ENCODE measurements at places on chromosomes 13 and 19.
A peak's percentile ranks its signal among the peaks of the same experiment; 100 is the strongest.

- DNase-seq: no peak
These were observed 902.3 kb upstream of the SLITRK1 start for GRCh38 chr13:84784443-84785153.

GRCh38 chr19:41546386-41546789 is 29.6 kb upstream of the CEACAM21 start:
- DNase-seq: no peak

DNA sequence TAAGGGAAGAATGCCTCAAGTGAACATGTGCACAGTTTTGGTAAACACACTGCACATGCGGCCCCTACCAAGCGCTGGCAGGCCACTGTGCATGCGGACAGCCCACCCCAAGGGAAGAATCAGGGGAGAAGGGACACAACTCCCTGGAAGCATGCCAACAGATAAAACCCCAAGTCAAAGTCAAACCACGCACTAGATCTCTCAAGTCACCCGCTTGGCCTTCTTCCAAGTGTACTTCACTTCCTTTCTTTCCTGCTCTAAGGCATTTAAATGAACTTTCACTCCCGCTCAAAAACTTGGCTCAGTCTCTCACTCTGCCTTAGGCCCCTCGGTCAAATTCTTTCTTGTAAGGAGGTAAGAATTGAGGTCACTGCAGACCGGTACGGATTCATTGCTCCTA is 4.6 kb upstream of the RFXAP start:
- DNase-seq: no peak

DNA sequence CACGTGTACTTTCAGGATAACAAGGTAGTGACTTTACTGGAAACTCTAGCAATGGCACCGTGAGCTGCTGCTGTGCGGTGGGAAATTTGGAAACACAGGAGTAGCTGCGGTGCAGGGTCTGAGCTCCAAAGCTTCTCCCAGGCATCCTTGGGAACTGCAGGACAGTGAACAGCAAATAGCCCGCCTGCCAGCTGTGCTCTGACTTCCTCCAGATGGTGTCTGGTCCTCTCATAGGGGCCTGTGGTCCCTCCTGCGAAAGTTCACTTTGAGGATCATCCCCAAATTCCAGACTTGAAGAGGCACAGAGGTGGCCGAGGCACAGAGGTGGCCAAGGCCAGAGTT is 287.3 kb upstream of the MAB21L1 start:
- DNase-seq: no peak

DNA sequence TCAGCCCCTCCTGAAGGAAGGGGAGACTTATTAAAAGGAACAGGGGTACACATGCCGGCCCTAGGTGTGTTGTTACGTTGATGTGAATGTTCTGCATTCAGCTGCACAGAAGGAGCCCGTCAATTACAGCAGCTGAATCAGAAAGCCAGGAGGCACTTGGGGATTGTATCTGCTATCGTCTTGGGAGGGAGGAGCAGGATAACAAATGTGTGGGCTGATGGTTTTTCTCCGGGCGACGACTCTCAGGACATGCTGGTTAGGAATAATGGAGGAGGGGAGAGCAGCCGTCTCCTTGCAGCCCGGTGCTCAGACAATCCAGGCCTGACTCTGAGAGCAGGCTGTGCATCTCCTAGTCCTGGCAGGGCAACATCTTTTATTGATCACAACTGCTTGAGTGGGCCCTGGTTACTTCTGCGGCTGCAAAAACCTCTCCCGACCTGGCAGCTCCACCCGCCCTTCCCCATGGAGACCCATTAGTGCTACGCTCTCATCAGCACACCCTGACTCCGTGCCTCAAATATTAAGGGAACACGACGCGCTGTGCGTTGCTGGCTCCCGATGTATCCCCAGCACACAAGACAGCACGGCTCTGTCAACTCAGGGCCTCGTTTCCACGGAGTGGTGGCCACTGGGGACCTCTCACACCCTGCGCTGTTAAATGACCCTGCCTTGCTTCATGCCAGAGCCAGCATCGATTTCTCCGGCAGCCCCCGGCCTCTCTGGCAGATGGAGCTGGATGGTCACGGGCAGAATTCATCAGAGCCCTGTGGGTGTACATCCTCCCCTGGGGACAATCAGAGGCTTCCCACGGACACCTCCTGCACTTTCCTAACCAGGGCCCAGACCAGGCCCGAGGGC is 25.3 kb downstream of the PEPD start:
- DNase-seq: peak; percentile 60

DNA sequence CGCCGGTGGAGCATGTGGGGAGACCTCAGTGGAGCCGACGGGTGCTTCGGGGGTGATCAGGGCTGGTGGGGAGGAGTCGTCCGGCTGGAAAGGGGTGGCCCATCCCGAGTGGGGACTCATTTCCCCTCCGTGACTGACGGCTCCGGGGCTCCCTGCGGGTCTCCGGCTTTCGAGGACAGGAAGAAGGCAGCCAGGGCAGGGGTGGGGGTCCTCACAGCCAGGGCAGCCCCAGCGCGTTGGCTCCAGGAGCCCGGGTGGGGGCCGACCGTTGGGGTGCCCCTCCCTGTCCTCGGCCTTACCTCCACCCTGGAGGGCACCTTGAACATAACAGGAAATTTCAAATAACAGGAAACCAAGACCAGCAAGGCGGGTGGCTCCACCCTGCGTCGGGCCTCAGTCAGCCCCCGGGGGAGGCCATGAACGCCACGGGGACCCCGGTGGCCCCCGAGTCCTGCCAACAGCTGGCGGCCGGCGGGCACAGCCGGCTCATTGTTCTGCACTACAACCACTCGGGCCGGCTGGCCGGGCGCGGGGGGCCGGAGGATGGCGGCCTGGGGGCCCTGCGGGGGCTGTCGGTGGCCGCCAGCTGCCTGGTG is at the start of gene S1PR4:
TSS of gene S1PR4 (plus strand) at position 393 of the 596 bp plus-strand sequence. CDS start at position 417, 24 bp downstream.
- no peak for DNase-seq

GRCh38 chr13:112601371-112601770 is 13.4 kb upstream of the TUBGCP3 start:
- no peak for DNase-seq

DNA sequence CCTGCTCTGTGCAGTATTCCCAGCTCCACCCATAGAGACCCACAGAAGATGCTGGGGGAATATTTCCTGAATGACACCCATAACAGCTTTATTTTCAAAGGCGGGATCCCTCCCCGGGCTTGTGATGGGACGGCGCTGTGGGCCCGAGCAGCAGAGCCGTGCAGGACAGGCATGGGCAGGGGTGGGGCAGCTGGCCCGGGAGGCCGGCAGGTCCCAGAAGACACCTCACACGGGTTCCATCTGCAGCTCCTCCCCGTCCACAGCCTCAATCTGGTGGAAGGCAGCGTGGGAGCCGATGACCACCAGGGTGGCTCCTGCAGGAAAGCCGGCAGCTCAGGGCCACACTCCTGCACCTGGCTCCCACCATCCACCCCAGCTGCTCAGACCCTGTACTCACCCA is 2.5 kb downstream of the RABAC1 start:
- DNase-seq: no peak

DNA sequence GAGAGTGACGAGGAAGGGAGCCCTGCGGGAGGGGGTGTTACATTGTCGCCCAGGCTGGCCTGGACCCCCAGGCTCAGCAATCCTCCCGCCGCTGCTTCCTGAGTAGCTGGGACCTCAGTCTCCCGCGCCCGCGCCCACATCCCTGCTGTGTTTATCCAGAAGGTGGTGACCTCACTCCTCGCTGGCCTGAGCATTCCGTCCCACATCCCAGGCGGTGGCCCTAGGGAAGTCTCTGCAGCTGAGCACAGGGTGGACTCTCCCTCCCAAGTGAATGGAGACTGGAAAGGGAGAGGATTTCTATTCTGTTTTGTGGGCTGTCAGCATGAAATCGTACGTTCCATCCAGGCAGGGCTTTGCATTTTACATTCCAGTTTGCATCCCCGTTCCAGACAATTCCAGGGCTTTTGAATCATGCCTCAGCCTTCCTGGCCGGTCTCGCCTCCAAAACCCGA is 401 bp upstream of the ZNF765 start:
- no peak for DNase-seq

GRCh38 chr13:112032186-112032993 is 34.6 kb upstream of the SOX1 start:
- DNase-seq: no peak

- DNase-seq: no peak
These were observed 1359.0 kb downstream of the OLFM4 start for GRCh38 chr13:54387625-54388024.

GRCh38 chr13:28408235-28408848 is 86.6 kb downstream of the FLT1 start:
- no peak for DNase-seq

- DNase-seq: no peak
These were observed 128.9 kb downstream of the COG6 start for GRCh38 chr13:39784347-39784746.

- no peak for DNase-seq
These were observed 10.8 kb upstream of the MBNL2 start for GRCh38 chr13:97211300-97211699.

GRCh38 chr13:59047546-59047945 is 1116.2 kb downstream of the DIAPH3 start:
- DNase-seq: no peak

DNA sequence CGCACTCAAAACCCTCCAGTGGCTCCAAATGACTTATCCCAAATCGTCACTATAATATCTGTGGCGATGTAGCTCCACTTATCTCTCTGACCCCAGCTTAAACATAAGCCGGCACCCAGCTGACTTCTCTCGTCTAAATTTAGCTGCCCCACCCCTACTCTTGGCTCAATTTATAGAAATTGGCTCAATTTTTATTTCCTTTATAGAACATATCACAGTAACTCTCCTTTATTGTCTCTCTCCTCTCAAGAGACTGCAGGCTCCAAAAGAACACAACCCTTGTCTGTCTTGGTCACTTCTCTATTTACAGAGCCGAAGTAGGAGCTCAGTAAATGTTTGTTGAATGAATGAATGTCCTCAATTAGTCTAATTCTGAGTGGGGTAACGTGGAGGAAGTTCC is 805 bp downstream of the ZNF784 start:
- DNase-seq: no peak

GRCh38 chr13:39893808-39894207 is 238.3 kb downstream of the COG6 start:
- DNase-seq: no peak

GRCh38 chr13:95251641-95252040 is 49.6 kb downstream of the ABCC4 start:
- no peak for DNase-seq

All from brain (organoid and tissue), 16 donors.